ENCODE measurements at places on chromosomes 5 and 9. TPM values are rescaled to one million over a fixed set of nuclear protein-coding genes. Genes with fewer than 3 reads are reported as not detected.

The CTXN3 gene
- total RNA-seq, result not detected

DNA sequence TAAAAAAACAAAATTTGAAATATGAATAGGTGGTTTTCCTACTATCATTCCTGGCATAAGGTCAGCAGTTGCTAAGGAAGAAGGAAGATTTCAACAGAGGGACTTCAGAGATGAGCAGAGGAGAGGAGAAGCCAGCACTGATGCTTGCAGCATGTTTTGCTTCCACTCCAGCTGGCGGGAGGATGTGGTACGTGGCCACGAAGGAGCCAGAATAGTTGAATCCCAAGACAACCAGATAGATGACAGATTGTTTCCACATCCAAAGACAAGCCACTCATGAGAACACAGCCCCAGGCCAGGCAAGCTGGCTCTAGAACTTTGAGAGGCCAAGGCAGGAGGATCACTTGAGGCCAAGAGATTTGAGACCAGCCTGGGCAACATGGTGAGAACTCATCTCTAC lies 15.1 kb downstream of the TIMD4 start:
- DNase-seq, result no peak

- DNase-seq, result no peak
Observed at GRCh38 chr5:111427762-111428161, 84.6 kb downstream of the STARD4 start.

The FAM53C gene
- total RNA-seq, result 20.4 TPM

- no peak for DNase-seq
Observed at GRCh38 chr9:101117161-101117560, 88.6 kb downstream of the PLPPR1 start.

The TLR4 gene
- total RNA-seq, result 0.83 TPM

- DNase-seq, result no peak
Observed at GRCh38 chr5:169426784-169427183, 125.8 kb upstream of the SLIT3 start.

GRCh38 chr9:126624479-126624826 lies 10.7 kb downstream of the LMX1B start:
- no peak for DNase-seq

- no peak for DNase-seq
Observed at GRCh38 chr9:7297521-7297920, 502.1 kb downstream of the DMAC1 start.

- DNase-seq, result peak; percentile 23
Observed at GRCh38 chr5:110753600-110753999, 14.8 kb downstream of the SLC25A46 start.

The PHF24 gene
- not detected for total RNA-seq

DNA sequence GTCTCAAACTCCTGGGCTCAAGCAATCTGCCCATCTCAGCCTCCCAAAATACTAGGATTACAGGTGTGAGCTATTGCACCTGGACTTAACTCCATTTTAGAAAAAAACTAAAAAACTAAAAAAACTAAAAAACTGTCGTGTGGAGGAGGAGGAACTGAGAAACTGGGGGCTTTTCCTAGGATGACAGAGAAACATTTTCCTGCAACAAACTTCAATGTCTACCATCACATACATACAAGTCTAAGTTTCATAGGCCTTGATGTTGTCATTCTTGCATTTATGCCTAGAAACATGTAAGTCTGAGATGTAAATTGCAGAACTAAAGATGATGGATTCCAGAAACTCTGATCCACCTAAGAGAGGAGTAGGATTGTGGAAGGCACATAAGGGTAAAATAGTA lies 556.8 kb downstream of the RAB3C start:
- DNase-seq, result no peak
